ENCODE measurements at places on chromosomes 1 and 21. TPM values are rescaled to one million over a fixed set of nuclear protein-coding genes. Genes with fewer than 3 reads are reported as not detected.
A peak's percentile ranks its signal among the peaks of the same experiment; 100 is the strongest.

DNA sequence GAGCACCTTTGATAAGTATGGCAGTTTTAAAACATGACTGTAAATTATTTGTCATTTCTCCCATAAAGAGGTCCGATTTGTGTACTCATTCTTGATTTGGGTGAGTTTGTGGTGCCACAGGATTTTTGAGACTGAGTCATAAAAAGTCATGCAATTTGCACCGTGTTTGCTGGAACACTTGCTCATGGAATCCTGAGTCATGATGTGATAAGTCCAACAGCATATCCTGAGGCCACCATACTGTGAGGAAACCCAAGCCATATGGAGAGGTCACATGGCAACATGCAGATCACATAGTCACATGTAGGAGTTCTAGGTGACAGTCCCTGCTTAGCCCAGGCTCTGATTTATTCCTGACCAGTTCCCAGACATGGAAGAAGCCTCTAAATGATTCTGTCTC is 40.8 kb upstream of the PRRX1 start:
- no peaks in the 10 kb centered on the region for H3K27me3 ChIP-seq
- no peaks in the 10 kb centered on the region for H3K36me3 ChIP-seq
- H3K4me1 ChIP-seq = no peaks in the 10 kb centered on the region
- H3K4me3 ChIP-seq = no peak overlapping the region
- DNase-seq = peak; percentile 79

DNA sequence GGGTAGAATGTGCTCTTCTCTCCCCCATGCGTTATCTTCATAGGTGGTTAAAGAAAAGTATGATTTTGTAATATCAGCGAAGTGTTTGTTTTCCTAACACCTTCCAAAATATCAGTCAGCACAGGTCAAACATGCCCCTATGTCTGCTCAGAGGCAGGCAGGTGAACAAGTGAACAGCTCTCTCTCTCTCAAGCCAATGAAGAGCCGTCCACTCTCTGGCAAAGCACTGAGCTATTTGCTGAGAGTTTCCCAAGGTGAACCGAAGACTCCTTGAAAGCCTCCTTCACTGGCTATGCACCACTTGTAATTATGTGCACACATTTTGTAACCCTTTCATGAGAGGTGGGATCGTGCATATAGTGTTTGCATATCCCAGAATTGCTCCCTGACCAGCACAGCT is 47.7 kb downstream of the ST6GALNAC3 start:
- DNase-seq = no peak
- no peaks in the 10 kb centered on the region for H3K27me3 ChIP-seq
- no peaks in the 10 kb centered on the region for H3K36me3 ChIP-seq
- H3K27ac ChIP-seq = no peak overlapping the region
- H3K4me1 ChIP-seq = peaks cover 6% of the 10 kb centered on the region

GRCh38 chr1:75129983-75130789 is 4.0 kb upstream of the LHX8 start:
- H3K4me3 ChIP-seq = peak overlapping the region; percentile 14
- no peak overlapping the region for H3K27ac ChIP-seq
- H3K4me1 ChIP-seq = peaks cover 17% of the 10 kb centered on the region
- peak; percentile 47 for DNase-seq
- H3K27me3 ChIP-seq = peaks cover 88% of the 10 kb centered on the region

CNR2 gene
- not detected for total RNA-seq

CASQ1 gene
- 28.3 TPM for total RNA-seq

EDARADD gene
- 0.32 TPM for total RNA-seq

S100A7A gene
- total RNA-seq = not detected

Data from cardiac muscle cell (in vitro differentiated cells and primary cell).